ENCODE measurements at places on chromosomes 11 and 22.
A peak's percentile ranks its signal among the peaks of the same experiment; 100 is the strongest.

- DNase-seq, result no peak
Measured at GRCh38 chr11:33068611-33069340, 29.4 kb downstream of the TCP11L1 start.

DNA sequence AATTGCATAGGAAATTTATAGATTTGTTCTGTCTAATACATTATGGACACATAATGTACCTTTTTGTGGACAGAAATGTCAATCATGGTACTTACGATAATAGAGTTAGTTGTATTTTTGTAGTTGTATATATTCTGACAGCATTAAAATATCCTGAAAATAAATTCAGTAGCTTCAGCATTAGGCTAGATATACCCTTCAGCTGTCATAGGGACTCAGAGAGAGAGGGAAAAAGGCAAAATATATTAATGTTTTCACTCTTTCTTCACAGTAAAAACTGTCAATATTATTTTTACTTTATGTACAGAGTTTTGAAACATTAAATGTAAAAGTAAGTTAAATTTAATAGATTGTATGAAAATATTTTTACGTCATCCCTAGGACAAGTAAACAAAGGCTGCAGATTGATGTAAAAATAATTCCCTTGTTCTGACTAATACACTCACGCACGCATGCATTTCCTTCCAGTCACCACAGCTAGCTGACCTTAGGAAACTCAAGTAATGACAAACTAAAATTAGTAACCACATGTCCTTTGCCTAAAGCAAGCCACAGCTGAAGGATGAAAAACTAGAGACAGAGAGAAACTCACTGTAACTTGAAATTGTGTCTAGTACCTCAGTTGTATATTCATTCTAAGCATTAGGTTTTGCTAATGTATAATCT lies 104.7 kb upstream of the CARD18 start:
- DNase-seq, result no peak

GRCh38 chr11:105100981-105101630 lies 38.5 kb downstream of the CARD18 start:
- no peak for DNase-seq

GRCh38 chr22:36220451-36220921 lies 18.8 kb downstream of the APOL2 start:
- DNase-seq, result no peak

GRCh38 chr22:19037282-19038163 lies 84.7 kb downstream of the DGCR2 start:
- DNase-seq, result no peak

DNA sequence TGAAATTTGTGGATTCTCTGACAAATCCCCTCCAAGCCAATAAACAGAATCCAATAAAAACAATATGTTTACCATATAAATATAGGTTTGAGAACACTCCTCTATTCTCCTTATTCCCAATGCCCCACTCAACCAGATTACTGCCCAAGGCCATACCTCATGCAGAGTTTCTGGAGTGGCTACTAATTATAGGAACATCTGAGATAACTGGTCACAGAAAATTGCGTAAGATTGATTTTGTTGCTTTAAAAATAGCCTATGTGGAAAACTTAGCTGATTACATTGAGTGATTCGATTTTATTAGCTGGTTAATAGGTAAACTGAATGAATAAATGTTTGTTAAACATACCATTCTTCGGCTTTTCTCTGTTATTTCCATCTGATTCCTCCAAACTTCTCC lies 48.0 kb downstream of the ME3 start:
- no peak for DNase-seq

DNA sequence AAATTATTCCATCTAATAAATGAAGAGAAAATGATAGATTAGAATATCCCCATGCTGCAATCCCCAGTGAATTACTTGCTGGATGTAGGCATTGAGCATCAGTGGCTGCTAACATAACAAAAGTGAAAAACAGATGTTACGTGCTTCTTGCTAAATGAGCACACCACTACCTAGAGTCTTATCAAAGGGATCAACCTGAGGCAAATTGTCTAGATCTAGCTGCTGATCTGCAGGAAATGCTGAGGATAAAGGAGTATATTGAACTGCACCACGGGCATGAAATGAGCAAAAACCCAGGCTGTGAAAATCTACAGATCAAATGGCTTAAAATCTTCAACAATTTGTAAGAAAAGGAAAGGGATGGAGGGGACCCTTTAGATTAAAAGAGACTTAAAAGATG lies 45.3 kb upstream of the SCUBE2 start:
- no peak for DNase-seq

GRCh38 chr22:39535831-39536449 lies 3.4 kb upstream of the RPS19BP1 start:
- DNase-seq, result no peak

DNA sequence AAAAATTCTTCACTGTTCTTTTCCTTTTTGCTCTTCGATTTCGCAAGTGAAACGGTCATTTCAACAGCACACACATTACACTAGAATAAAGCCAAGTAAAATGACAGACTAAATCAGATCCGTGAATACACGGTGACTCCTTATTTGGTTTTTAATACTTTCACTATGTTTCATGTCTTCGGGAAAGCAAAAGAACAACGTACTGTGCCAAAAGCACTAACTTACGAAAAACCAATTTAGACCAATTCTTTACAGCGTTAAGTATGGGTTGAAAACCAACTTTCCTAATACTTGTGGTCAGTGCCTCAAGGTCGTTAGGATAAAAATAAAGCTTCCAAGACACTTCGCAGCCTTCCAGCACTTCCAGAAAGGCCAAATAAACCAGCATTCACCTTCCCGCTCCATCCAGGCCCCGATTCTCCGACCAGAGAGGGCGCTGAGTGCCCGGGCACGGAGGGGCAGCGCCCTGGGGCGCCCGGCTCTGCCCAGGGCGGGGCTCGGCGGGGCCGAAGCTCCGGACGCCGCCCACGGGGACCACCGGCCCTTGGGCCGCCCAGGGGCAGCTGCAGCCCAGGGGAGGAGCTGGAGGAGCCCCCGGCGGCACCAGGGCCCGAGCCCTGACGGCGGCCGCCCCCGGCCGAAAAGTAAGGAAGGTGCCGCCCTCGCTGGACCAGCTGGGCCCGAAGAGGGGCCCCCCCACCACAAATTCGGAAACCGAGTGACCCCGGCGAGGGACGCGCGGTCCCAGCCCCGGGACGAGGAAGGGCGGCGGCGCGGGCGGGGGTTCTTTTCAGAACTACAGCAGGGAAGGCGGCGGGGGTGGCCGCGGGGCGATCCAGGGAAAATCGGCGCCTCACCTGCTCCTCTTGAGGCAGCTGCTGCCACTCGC lies 499 bp downstream of the ATL3 start:
- peak; percentile 23 for DNase-seq

GRCh38 chr11:41379084-41379483 lies 80.4 kb downstream of the LRRC4C start:
- no peak for DNase-seq

- DNase-seq, result no peak
Measured at GRCh38 chr11:86459682-86460460, 85.2 kb downstream of the CCDC81 start.

- DNase-seq, result no peak
Measured at GRCh38 chr11:111833524-111833923, 37.9 kb downstream of the ALG9 start.

DNA sequence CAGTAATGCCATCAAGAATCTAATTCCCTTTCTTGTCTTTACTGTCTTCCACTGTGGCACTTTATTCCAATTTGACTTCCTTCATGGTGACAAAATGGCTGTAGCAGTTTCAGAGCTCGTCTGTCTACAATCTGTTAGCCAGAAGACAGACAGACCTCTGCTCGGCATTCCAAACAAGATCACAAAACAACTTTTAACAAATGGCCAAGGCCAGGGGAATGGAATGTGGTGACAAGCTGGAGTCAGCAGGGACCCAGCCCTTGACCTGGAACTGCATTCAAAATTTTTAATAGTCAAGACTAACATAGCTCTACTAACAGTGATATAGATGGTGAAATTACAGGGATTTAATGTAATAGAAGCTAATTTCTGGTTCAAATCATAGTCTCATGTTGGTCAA lies 637.2 kb downstream of the ETS1 start:
- no peak for DNase-seq

- DNase-seq, result no peak
Measured at GRCh38 chr11:6298605-6299004, 21.7 kb downstream of the CAVIN3 start.

DNA sequence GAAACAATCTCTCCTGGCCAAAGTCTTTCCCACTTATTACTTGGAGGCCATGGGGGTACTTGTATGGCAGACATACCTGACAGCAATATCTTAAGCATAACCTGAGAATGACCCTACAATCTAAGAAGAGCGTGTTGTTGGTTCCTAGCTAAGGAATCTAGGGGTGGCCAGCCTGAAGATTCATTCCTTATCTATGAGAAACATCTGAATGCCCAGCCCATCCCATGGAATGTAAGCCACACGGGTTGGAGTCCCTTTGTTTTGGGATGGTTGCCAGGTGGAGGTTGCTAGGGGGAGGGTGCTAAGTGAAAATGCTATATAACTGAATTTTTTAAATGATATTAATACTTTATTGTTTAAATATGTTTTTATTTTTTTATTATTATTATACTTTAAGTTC lies 725.0 kb downstream of the ETS1 start:
- no peak for DNase-seq

DNA sequence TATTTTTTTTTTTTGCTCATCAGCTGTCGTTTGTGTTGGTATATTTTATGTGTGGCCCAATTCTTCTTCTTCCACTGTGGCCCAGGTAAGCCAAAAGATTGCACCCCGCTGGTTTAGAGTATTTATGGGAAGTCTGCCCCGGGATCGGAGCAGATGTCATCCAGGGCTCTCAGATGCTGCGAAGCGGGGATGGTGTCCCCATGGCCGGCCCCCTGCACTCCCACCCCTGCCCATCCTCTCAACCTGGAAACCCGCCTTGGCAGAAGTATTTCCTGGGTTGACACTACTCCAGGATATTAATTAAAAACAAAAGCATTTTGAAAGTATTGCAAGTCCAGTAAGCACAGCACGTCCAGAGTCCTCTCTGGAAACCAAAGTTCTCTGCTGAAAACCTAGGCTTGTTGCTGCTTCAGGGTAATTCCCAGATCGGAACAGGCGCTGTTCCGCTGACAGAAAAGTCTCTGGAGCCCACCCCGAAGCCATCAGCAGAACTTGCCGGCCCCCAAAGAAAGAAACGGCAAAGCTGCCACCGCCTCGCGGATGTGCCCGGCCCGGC lies 833 bp downstream of the SCUBE2 start:
- no peak for DNase-seq

- no peak for DNase-seq
Measured at GRCh38 chr11:59510941-59511589, at the start of gene OR4D9. TSS of gene OR4D9 (plus strand) at chr11:59511539. CDS start at chr11:59514913, 3,374 bp downstream.

- no peak for DNase-seq
Measured at GRCh38 chr22:32531931-32532819, 57.6 kb downstream of the FBXO7 start.

DNA sequence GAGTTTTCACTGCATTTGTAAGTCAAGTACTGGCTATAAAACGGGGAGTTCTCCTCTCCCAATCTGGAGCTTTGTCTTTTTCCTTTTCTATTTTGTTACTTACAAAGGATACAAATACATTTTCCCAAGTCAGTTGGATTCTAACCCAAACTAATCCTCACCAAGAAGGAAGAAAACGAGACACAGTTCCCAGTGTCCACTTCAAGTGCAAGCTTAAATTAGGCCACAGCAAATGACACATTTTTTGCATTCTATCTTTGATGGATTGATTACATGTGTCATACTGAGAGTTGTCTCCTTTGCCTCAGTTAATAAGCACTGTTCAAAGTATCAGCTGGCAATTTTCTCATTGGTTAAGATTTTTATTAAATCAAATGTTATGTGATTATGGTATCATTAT lies 296.7 kb upstream of the ANO5 start:
- no peak for DNase-seq

DNA sequence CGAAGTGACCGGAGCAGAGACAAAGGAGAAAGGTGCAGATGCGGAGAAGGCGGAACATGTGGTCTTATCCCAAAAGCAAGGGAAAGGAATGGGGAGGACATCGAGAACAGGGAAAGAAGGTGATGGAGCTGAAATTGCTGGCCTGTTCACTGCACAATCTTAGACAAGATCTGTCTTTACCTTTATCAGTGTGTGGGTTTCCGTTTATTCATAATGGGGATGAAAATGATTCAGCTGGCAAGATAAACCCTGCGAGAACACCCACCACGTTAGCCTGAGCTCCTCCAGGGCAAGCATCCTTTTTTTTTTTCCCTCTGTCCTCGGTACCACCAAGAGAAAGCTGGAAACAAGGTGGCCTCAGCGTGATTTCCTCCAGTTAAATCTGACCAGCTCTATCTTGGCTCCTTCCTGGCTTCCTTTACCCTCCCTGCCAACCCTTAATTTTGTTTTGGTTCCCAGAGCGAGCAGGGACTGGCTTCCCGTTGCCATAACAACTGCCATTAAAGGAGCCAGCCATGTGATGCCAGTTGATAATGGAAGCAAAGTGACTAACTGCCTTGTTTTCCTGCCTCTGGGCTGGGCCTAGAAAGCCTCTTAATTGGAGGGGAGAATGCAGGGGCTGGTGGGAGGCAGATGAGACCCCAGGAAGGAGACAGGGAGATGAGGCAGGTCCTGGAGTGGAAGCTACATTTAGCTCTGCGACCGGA lies 4.2 kb downstream of the SGSM1 start:
- DNase-seq, result no peak

- no peak for DNase-seq
Measured at GRCh38 chr11:128735935-128736605, 42.2 kb downstream of the FLI1 start.
